ENCODE measurements at places on chromosomes 11 and 22.

GRCh38 chr11:103609117-103610066, 427.0 kb upstream of the DDI1 start:
- DNase-seq, result no peak

GRCh38 chr22:26974914-26975803, 317.8 kb downstream of the MIAT start:
- no peak for DNase-seq

DNA sequence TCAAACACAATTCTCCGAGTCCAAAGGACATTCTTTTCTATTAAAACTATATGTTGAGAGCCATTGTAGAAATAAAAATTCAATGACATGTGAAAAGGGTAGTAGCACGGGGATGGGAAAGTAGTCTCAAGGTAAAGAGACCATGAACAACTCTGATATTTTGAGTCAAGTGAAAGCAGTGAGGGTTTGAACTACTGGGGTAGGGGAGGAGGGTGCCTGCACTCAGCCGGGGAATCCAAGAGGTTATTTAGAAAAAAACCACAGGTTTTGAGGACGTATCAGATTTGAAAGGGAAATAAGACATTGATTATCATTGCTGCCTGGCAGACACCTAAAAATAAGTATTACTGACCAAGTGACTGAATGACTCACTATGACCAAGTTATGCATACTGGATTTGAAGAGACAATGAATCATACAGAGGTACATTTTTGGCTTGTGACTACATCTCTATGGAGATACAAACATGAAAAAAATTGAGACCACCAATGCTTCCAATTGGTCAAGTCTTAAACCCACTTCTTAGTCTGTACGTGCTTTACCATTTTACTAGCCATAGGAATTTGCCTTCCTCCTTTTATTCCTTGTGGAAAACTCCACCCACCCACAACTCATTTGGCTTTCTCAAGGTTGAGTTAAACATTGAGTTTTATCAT, 2.2 kb upstream of the OR52H1 start:
- no peak for DNase-seq

DNA sequence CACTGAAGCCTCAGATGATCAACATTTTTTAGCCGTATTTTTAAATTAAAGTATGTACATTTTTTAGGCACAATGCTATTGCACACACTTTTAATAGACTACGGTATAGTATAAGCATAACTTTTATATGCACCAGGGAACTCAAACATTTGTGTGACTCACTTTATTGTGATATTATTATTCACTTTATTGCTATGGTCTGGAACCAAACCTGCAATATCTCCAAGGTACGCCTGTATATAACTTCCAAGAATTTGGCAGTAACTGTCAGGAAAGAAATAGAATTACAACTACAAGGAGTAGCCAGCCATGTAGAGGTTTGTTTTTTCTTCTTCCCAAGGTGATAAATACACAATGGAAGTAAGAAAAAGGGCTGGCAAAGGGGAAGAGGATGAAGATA, 62.3 kb downstream of the PRR5L start:
- no peak for DNase-seq

DNA sequence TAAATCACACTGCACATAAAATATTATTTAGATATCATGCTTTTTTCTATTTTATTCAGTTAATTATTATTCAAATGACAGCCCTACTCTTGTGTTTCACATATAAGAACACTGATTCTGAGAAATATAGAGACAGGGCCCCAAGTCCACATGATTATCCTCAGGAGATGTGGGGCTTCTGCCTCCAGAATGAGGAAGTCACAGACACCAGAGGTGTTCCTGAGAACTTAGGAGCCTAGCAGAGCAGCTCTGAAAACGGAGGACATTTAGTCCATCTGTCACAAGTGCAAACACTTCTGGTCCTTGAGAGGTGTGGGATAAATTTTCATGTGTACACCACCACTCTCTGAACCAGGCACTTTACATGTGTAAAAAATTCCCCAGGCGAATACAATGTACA, 26.2 kb downstream of the TRIM66 start:
- no peak for DNase-seq
